Stimulated activated effector memory CD8-positive, alpha-beta T cell treated with anti-CD3 and anti-CD28 coated beads, Interleukin-12 subunit alpha, Interleukin-12 subunit beta, amount 100 ng/mL, for 72 hours (primary cell): ENCODE measurements at places on chromosomes 12 and 14.

GRCh38 chr12:123657211-123657610, 13.7 kb upstream of the TCTN2 start:
- DNase-seq, result no peak

GRCh38 chr14:80629606-80630005, 311.9 kb downstream of the CEP128 start:
- no peak for DNase-seq

GRCh38 chr12:113097716-113098440, 37.7 kb downstream of the RASAL1 start:
- no peak for DNase-seq

GRCh38 chr12:64010069-64010686, 165.7 kb downstream of the SRGAP1 start:
- DNase-seq, result no peak
